ENCODE measurements at places on chromosomes 2 and 18. TPM values are rescaled to one million over a fixed set of nuclear protein-coding genes. Genes with fewer than 3 reads are reported as not detected.

Gene SLC4A5
- 1.2 TPM for total RNA-seq

Gene ANKMY1
- 4.9 TPM for total RNA-seq

Gene CTDP1
- total RNA-seq, result 16.7 TPM

Gene DNAH7
- total RNA-seq, result 11.4 TPM

Gene HOXD12
- total RNA-seq, result not detected

Gene KYNU
- under 0.01 TPM for total RNA-seq

Gene FOXI3
- total RNA-seq, result 0.41 TPM

DNA sequence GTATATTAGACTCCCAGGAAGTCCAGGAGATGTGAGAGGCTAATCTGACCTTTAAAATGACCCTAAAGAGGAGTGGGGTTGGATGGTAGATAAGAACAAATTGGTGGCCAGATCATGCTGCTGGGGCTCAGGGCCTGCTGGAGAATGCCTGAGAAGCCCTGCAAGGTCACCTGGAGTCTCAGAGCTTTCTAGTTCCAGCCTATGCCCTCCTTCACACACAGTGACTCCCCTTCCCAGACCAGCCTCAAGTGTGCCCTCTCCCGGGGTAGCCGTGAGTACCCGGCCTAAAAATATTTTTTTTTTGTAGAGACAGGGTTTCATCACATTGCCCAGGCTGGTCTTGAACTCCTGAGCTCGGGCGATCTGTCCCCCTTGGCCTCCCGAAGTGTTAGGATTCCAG, 44.2 kb upstream of the FZD5 start:
- DNase-seq, result no peak

- no peak for DNase-seq
These were observed 47.7 kb downstream of the RAB10 start for GRCh38 chr2:26081556-26081955.

DNA sequence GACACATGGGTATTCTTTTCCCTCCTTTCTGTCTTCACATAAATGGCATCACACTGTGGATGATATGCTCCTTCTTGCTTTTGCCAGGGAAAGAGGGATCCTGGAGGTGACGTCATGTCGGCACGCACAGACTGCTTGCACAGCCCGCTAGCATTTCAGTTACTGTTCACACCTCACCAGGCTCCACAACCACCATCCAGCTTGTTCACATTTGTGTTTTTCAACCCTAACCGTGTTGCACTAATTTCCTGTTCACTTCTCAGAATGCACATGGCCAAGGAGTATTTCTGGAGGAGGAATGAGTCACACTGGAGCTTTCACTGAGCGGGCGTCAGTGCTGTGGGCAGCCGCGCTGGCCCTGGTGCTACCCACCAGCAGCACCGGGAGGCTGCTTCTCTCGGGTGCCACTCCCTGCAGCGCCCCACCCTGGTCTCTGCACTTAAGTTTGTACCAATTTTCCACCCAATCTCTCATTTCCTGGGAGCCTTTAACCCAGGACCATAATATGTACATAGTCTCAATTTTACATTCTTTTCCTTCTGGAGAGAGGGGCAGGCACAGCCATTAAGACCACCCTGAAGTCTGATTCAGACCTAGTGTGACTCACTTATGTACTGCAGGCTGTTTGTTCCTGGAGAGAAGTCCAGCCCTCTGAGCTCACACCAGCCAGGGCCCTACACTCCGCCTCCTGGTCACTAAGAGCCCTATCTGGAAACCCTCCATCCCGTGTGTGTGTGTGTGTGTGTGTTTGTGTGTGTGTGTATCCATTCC, 65.1 kb downstream of the MBP start:
- DNase-seq, result no peak

DNA sequence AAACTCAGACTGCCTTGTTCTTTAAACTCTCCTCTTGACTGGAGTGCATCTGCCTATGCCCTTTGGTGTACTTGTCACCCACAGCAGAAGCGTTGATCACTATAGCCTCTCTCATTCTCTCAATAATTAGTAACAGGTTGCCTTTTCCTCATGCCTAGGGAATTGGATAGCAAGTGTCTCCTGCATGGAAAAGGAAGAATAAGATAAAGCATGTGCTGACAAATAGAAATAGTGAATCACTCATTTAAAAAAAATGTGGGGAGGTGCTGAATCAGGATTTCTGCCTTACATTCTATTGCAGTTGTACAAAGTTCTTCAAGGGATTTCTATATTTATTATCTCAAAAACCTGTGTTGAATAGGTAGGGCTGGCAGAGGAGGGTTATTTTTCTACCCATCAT, 323.0 kb downstream of the TXNL1 start:
- no peak for DNase-seq

- DNase-seq, result no peak
These were observed 33.0 kb downstream of the GALNT5 start for GRCh38 chr2:157290525-157290924.
